ENCODE measurements at places on chromosomes 4 and X. TPM values are rescaled to one million over a fixed set of nuclear protein-coding genes. Genes with fewer than 3 reads are reported as not detected.

GAGE12E gene
- total RNA-seq = not detected

TMPRSS11A gene
- total RNA-seq = 0.36 TPM

NUDT11 gene
- 1.5 TPM for total RNA-seq

APOOL gene
- 16.2 TPM for total RNA-seq

MAML3 gene
- total RNA-seq = 1.8 TPM

NLGN4X gene
- total RNA-seq = 4.7 TPM

DNA sequence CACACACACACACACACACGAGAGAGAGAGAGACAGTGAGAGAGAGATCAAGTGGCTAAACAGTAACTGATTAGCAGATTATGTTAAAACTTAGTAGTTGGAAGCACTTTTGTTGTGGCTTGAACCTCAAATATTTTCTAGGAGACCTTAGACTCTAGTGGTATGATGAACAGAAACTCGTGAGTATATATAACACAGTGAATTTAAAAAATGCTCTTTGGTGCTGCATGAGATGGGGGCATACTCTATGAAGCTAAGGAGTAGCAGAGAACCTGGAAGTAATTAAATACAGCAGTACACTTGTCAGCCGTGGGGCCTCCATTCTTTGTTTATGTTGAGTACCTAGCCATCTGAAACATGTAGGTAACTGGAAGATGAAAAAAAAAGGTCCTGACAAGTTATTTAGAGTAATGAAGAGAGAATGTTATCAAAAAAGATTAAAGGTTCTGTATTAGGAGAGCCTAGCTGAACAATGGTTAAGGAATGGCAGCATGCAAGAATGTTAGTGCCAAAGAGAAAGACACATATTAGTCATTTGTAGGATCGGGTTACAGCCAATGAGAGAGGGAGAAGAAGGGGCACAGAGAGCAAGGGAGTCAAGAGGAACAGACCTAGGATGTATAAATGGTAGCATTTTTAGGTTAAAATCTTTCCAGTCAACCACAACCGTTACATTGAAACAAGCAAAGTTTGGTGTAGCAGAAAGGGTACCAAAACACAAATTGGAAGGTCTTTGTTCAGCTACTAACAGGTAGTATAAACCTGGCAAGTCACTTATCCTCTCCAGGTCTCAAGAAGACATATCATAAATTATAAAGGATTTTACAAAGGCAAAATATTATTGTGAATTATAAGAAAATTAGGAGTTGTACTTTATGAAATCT lies 316.7 kb upstream of the DIPK2B start:
- ATAC-seq = no peak

DNA sequence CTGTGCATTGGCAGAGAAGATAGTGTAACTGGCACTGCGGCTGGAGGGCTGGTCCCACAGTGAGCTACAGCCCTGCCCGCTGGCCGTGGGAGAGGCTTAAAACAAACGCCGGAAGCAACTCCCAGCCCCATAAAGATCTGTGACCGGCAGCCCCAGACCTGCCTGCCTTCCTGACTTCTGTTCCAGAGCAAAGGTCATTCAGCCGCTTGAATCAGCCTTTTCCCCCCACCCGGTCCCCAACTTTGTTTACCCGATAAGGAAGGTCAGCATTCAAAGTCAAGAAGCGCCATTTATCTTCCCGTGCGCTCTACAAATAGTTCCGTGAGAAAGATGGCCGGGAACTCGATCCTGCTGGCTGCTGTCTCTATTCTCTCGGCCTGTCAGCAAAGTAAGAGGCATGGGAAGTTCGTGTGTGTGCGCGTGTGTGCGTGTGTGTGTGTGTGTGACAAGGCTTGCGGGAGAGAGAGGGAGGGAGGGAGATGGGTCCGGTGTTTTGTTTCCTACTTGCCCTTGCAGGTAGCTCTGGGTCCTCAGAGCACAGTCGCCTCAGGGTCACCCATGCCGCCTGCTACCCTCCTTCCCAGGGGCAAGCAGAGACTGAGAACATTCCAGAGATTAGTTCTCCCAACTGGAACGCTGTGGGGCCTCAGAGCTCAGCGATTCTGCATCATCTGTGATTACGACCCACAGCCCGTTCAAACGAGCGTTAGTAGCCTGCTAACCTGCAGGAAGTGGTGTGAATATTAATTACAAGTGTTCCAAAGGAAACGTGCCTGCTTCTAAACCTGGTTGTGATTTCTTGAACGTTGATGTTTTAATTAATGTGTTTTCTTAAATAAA lies at the start of gene MGST2:
Gene MGST2 (plus strand): TSS at position 130 of the 840 bp plus-strand sequence. CDS start 201 bp downstream, at position 331.
- peak; percentile 85 for ATAC-seq

GRCh38 chrX:38970845-38971244 lies 169.6 kb downstream of the MID1IP1 start:
- no peak for ATAC-seq

GRCh38 chr4:7427361-7427760 lies 7.4 kb downstream of the PSAPL1 start:
- ATAC-seq = no peak

- ATAC-seq = no peak
These were observed 35.1 kb downstream of the TMLHE start for GRCh38 chrX:155577682-155578081.

DNA sequence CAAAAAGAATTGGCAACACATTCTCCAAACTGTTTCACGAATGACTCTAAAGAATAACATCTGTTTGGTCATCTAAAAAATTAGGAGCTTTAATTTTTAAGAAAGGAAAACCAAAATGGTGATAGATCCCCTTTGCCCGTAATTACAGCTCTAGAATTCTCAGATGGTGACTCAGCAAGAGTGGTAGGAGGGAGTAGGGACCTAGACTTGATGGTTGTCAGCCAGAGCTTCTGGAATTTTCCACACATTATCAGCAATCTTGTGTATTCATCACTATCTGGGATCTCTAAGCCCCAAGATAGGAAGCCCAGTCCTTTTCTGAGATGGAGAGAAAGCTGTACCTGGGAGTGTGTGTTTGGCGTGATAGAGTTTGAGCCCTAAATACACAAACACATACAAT lies 103.9 kb upstream of the RAB40AL start:
- ATAC-seq = peak; percentile 47

GRCh38 chr4:156638925-156639605 lies 332.5 kb downstream of the PDGFC start:
- ATAC-seq = peak; percentile 80

- ATAC-seq = no peak
These were observed 1350.5 kb upstream of the PABPC4L start for GRCh38 chr4:135552131-135552530.

DNA sequence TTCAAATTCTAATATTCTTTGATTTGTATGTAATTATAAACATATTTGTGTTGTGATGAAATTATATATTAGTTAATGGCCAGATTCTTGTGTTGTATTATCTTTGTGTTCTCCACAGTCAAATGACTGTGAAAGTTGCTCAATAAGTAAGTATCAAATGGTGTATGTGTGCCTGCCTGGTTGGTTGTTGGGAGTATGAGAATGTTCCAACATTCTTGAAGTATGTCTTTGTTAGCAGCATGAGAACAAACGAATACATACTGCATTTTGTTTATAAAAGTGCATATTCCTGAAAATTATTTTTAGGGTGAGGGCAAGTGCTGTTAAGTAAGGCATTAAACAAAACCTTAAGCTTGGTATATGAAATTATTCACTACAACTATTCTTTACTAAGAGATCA lies 16.2 kb downstream of the ARHGEF38 start:
- ATAC-seq = no peak
